ENCODE measurements at places on chromosomes 7 and 10.

DNA sequence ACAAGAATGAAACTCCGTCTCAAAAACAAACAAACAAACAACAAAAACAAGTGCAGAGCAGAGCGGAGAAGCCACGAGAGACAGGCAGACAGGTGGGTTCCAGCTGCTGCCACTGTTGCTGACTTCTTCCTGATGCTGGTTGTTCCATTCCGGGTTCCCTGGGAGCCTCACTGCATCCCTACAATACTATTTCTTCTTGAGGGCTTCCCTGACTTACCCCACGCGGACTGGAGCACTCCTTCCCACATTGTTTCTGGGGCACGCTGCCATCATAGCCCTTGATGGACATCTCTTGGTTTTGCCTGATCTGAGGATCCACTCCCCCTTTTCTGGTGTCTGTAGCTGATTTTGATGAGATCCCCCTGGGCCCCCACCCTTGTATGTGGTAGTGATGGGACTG, 5.6 kb upstream of the NKX1-2 start:
- DNase-seq = no peak

- DNase-seq = no peak
These were observed 1.4 kb downstream of the LRRC18 start for GRCh38 chr10:48938281-48938680.

DNA sequence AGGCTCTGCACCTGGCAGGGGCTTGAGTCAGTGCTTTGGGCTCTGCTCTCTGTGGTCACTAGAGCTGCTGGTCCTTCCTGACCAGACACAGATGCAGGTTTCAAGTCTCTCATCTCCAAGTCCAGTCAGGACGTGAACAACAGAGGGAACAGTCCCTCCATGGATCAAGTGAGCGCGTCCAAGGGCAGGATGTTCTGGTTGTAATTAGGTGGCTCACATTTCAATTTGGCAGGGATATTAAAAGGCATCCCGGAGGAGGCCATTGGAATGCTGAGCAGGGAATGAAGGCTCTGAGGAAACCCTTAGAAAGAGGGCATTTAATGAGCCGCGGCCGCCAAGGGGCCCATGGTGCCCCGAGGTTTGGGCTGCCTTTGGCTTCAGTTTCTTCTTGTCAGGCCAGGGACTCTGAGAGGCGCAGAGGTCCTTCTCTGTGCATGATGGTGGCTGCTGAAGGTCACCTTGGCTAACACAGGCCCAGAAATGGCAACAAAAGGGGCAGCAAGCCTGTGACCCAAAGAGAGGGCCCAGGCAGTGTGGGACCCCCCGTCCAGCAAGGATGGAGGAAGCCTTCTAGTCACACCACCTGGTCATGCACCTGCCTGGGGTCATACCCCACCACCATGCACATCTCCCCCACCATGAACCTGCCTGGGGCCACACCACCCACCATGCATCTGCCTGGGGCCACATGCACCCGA, 30.7 kb upstream of the INPP5A start:
- DNase-seq = peak; percentile 51

DNA sequence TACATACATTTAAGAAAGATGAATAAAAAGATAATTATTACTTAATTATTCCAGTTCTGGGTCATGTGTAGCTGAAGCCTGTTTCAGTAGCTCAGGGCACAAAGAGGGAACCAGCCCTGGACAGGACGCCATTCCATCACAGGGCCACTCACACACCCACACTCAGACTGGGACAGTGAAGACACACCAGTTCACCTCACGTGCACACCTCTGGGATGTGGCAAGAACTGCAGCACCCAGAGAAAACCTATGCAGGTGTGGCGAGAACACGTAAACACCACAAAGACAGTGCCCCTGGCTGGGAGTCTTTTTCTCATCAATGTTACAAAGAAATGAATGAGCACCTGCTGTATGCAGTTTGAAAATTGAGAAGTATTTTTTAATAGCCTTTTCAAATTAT, 1.6 kb upstream of the IDI1 start:
- DNase-seq = no peak

GRCh38 chr10:71865561-71866041, 14.6 kb upstream of the PSAP start:
- no peak for DNase-seq

DNA sequence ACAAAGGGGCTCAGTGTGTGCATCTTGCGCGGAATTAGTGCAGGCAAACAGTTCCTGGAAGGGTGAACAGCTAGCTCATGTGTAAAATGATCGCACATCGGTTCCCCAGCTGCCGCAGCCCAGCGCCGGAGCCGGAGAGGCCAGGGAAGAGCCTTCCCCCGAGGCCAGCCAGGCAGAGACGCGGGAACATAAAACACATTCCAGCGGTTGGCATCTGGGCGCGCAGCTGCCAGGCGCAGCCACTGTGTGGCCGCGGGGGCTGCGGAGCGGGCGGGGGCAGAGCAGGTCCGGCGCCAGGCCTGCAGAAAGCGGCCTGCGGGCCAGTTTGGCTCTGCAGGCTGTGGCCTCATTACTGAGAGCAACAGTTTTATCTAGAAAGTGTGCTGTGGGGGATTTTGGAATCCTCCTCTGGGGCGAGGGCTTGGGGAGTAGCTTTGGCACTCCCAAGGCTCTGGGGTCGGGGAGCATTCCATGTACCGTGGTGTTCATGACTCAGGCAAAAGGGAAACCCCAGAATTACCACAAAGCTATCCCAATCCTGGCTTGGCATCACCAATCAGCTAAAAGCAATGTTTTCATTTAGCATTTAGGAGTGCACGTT, 74.3 kb downstream of the SAMD9 start:
- DNase-seq = peak; percentile 62

GRCh38 chr10:63681993-63682697, 160.9 kb downstream of the REEP3 start:
- DNase-seq = peak; percentile 38

- no peak for DNase-seq
These were observed 155.4 kb downstream of the CELF2 start for GRCh38 chr10:11173042-11173441.

GRCh38 chr10:64115908-64116643, 594.9 kb downstream of the REEP3 start:
- no peak for DNase-seq

GRCh38 chr10:34018129-34018528, 683.7 kb upstream of the NRP1 start:
- DNase-seq = no peak

GRCh38 chr7:82549616-82550285, 106.2 kb upstream of the CACNA2D1 start:
- DNase-seq = no peak

- DNase-seq = no peak
These were observed 11.2 kb downstream of the SKIDA1 start for GRCh38 chr10:21514129-21514817.

GRCh38 chr10:71975871-71976725, 11.9 kb downstream of the CHST3 start:
- DNase-seq = no peak

DNA sequence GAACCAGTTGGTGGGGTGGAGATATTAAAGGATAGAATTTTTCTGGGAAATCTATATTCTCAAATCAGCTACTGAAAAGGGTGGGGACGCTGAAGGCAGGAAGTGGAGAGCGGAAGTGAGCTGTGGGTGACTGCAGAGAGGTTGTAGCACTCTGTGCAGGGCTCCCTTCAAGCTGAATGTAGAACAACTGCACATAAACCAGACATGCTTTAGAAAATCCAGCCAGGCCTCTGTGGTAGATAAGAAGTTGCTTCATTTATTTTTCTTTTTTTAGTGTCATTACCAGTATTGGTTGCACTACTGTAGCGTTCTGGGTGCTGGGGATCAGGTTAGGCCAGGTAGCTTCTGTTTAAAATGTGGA, 127.8 kb downstream of the CELF2 start:
- DNase-seq = no peak

- no peak for DNase-seq
These were observed 32.5 kb upstream of the ERCC6 start for GRCh38 chr10:49571388-49571787.

GRCh38 chr10:65769828-65770227, 1156.0 kb upstream of the LRRTM3 start:
- DNase-seq = no peak

DNA sequence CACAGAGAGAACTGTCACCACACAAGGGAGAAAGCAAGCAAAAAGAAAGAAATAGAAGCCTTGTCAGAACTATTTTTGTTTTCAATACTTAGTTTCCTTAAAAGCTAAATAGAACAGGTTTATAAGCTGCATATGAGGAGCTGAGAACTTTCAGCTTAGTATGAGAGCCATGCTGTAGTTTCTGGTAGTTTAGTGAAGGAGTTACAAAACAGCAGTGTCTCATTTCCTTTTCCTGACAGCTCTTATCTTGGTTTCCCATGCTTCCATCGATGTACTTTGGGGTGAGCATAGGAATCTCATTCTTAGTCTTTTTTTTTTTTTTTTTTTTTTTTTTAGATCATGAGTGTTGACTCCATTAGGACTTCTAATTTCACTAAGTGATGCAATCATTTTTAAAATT, 8.6 kb upstream of the CHRM2 start:
- DNase-seq = no peak

- no peak for DNase-seq
These were observed 831.0 kb downstream of the NXPH1 start for GRCh38 chr7:9264395-9264794.

DNA sequence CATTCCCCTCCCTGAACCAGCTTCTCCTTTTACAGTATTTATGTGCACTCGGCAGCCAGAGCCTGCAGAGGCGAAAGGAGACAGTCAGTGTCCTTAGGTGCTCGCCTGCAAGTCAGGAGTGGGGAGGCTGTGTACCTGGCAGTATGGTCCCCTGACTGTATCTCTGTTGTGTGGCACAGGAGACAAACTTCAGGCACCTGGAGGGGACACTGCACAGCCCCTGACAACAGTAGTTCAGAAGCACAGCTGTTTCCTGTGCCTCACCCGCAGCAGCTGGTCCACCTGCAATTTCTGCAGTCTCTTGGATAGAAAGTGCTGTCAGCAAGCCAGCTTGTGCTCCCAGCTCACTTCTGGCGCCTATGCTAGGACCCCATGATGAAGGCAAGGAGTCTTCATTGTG, 73.4 kb upstream of the LAMB4 start:
- DNase-seq = no peak

DNA sequence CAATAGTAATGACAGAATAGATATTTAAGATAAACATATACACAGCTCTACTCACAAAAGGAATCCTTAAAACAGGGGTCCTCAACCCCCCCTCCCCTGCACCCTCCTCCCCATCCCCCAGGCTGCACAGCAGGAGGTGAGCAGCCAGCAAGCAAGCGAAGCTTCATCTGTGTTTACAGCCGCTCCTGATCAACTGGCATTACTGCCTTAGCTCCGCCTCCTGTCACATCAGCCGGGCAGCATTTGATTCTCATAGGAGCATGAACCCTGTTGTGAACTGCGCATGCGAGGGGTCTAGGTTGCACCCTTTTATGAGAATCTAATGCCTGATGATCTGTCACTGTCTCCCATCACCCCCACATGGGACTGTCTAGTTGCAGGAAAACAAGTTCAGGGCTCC, 65.5 kb downstream of the SMURF1 start:
- no peak for DNase-seq

GRCh38 chr7:121643320-121643719, 229.6 kb upstream of the PTPRZ1 start:
- no peak for DNase-seq

GRCh38 chr7:2233926-2234325, 1.2 kb upstream of the MAD1L1 start:
- DNase-seq = no peak

DNA sequence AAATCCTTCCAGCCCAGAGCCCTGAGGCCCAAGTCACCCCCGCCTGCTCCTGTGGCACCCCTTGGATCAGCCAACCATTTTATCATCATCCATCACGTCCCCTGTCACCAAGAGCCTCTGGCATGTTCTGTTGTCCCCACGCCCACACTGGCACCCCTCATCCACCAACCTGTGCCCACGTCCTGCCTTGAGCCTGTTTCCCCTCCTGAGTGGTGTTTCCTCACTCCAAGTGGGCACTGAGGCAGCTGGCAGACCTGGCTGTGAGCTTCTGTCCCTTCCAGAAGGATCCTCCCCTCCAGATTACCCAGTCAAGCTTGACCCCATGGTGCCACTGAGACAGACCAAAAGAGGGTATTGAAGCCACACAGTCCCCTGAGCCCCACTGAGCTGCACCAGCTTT, 71.4 kb upstream of the ANTXRL start:
- no peak for DNase-seq

DNA sequence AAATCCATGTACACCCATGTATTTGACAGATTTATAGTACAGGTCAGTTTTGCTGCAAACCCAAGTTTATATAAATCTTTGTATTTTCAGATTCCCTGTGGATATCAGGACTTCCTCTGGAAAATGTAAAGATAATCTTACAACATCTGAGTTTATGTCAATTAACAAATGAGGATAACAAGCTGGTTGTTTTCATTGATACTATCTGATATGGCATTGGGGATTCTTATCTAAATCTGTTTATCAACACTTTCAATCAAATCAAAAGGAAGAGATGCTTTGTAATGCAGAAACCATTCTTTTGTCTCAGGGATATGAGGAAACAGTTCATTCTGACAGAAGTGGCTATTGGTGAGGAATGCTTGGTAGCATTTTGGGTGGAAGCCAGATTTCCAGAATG, 64.9 kb upstream of the FAM204A start:
- DNase-seq = no peak

- DNase-seq = no peak
These were observed 162.1 kb downstream of the DIP2C start for GRCh38 chr10:527416-527815.

DNA sequence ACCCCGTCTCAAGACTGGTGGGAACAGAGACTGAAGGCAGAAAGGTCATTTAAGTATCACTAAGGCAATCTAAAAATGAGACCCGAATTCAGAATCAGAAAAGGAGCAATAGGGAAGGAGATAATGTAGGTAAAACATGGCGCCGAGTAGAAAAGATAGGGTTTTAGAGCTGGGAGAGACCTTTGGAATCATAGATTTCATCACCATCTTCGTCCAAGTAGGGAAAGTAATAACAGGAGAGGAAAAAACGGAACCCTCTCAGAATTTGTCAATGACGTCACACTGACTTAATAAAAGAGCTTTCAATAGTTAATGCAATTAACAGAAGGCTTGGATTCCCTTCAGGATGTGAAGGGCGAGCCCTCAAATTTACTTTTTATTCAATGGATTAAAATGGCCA, 1.0 kb upstream of the UBN2 start:
- no peak for DNase-seq

DNA sequence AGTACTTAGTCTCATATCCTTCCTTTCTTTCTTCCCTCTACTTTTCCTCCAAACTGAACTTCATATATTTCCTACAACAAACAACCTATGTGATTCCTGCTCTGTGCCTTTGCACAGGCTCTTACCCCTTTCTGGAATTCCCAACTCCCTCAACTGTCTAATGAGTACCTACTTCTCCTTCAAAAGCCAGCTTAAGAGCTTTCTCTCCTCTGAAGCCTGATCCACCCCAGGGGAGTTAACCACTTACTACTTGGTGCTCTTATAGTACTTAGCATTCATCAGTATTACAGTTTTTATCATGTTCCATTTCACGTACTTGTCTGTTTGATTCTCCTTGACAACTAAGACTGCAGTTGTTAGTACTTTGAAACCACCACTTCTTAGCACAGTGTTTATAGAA, 246.1 kb downstream of the LRRTM3 start:
- DNase-seq = no peak

All from left kidney (tissue), 8 donors.